NAMALWA (cell line): ENCODE measurements at places on chromosomes 2 and 18.

GRCh38 chr18:4017480-4017879 is 437.6 kb downstream of the DLGAP1 start:
- peak; percentile 54 for DNase-seq

GRCh38 chr2:240812301-240812680 is 7.7 kb downstream of the KIF1A start:
- no peak for DNase-seq

- DNase-seq = no peak
Measured at GRCh38 chr2:184799379-184799778, 201.1 kb downstream of the ZNF804A start.

GRCh38 chr2:15082105-15083058 is 449.9 kb downstream of the LRATD1 start:
- DNase-seq = no peak

DNA sequence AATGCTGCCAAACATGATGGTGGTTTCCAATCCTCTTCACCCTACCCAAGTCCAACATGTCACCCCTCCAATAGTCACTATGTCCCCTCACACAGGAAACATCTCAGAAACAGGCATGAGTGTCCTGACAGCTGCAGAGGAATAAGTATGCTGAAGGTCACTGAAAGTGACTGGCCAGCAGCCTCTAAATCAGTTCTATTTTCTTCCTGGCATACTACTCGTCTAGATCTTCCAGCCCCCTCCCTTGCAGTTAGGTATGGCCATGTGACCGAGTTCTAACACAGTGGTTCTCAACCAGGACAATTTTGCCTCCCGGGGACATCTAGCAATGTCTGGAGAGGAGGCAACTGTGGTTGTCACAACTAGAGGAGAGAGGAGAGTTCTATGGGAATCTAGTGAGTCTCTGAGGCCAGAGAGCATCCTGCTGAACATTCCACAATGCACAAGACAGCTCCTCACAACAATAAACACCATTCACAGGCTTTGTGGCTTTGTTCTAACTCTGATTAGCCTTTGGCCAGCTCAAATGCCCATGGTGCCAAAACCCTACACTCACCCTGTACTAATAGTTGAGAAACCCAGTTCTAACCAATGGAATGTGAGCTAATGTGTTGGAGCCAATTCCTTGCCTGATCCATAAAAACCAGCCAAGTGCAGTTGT is 12.6 kb upstream of the ID2 start:
- DNase-seq = no peak

- no peak for DNase-seq
Measured at GRCh38 chr2:85713836-85714235, 19.7 kb downstream of the GNLY start.

DNA sequence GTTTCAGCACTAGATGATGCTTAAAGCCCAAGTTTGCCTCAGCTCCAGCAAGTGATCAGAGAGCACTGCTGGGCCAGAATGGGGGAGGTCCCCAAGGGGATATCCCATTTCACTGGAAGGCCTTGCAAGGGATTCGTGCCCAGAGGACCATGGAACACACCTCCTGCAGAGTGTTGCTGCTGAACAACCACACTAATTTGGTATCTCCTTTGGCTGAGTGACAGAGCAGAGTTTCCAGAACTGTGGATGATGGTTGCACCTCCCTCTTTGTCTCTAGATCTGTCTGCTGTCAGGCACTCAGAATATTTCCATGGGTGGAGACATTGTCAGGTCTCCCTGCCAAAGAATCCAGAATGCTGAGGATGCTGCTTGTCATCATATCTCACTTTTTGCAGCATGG is 484.8 kb upstream of the NETO1 start:
- no peak for DNase-seq

- no peak for DNase-seq
Measured at GRCh38 chr18:25050605-25051004, 301.4 kb downstream of the ZNF521 start.

- DNase-seq = peak; percentile 33
Measured at GRCh38 chr2:118689456-118689855, 158.0 kb downstream of the EN1 start.

DNA sequence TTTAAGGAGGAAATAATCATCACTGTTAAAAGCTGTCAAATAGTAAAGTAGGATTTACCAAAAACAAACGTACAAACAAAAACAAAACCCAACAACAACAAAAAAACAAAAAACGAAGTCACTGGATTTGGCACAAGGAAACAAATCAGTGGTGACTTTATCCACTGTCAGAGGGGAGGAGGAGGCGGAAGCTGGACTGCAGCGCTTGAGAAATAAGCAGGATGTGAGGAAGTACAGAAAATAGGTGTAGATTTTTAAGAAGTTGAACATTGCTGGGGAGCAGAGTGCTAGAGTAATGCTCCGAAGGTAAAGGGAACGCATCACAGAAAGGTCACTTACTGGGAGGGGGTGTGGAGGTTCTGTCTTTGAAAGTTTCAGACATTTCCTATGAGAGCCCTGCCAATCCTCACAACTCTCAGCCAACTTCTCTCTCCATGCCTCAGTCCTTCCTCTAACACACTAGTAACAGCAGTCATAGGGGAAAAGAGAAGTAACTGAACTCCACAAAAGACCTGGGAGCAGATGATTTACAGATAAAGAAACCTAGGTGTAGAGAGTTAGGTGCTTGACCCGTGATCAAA is 220.2 kb upstream of the SMAD7 start:
- no peak for DNase-seq

GRCh38 chr2:149622343-149622742 is 34.8 kb upstream of the MMADHC start:
- no peak for DNase-seq

DNA sequence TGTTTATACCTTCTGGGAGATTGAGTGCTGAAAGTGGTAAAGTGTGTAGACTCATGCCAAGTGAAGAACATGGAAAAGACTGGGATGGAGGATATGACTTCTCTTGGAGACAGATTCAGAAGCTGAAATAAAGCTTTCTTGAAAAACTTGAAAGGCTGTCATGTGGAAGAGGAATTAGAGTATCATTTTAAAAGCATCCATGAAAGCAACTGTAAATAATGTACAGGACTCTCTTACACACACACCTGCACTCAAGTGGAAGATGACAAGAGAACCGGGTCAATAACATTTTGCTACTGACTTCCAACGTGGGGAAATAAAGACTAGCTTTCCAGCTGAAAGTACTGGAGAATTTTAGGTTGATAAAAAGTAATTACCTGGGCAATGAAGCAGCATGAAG is 658.2 kb downstream of the TDRD15 start:
- no peak for DNase-seq

DNA sequence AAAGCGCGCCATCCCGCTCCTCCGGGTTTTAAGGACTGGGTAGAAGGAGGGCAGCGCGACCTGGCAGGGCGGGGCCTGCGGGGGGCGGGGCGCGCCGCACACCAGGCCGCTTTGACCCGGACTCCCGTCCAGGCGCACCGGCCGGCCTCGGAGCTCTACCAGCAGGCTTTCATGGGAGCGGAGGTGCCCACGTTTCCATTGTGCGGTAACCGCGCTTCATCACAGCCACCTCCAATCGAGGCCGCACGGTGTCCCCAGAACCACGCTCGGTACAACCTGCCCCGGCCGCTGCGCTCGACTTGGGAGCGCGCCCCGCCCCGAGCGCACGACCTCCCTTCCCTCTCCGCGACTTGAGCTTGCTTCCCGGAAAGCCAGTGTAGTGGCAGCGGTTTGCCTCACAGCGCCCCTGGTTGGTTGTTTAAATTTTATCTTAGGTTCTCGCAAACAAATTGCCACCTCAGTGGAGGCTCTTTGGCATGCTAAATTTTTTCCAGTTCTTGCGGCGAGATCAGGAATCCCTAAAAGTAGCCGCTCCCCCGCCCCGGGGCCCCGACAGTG is 280 bp upstream of the CYP1B1 start:
- DNase-seq = no peak

- peak; percentile 20 for DNase-seq
Measured at GRCh38 chr2:100870652-100871531, 51.0 kb downstream of the NPAS2 start.

DNA sequence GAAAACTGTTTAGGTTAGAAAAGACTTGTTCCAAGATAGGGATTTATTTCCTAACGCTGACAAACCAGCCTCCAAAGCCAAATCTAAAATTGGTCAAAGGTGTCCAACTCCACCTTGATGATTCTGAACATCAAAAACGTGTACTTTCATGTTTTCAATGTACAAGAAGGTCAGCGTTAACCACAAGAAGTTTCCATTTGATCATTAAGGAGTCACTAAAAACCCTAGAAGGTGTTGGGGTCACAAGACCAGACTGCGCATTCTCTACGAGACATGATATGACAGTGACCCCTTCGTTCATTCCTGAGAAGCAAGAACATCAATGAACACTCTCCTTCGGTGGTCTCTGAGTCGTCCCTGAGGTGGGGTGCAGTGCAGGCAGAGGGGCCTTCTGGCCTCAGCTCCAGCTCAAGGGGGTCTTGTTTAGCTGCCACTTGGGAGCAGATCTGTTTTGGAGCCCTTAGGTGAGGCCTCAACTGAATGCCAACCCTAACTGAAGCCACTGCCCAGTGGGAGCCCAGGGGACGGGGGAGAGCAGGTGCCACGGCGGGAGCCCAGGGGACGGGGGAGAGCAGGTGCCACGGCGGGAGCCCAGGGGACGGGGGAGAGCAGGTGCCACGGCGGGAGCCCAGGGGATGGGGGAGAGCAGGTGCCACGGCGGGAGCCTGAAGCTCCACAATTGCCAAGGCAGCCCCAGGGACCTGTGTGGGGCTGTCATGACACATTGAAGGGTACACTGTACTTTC is 55.2 kb downstream of the PARD6G start:
- no peak for DNase-seq

DNA sequence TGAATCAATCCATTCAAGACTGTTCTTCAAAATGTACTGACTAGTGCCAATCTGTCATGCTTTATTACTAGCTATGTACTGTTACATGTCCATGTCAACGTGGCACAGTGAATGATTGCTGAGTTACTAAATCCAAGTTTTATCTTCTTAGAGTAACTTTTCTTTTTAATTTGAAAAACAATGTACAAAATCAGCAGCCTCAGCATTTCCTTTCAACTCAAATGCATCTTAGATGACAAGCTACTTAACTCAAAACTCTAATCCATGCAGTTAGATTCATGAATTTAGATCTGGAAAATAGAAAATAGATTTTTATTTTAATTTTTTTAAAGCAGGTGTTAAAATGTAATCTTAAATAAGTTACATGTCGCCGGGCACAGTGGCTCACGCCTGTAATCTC is 174.2 kb downstream of the CAPN13 start:
- DNase-seq = no peak

DNA sequence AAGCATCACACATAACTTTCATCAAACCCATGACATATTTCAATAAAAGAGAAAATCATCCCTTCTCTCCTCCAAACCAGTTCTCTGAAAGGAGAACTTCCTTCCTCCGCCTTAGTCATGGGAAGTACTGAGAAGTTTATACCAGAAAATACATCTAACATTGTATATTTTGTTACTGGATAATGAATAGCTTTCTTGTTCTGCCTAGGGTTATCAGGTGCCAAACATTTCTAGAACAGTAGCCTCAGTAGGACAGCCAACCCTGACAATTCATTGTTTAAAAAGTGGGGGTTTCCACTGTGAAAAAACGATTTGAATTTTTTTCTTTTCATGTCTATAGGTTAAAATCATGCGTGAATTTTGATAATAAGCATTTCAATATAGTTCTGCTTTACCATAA is 16.0 kb upstream of the DAW1 start:
- DNase-seq = no peak

- no peak for DNase-seq
Measured at GRCh38 chr2:21083482-21083881, 39.6 kb upstream of the APOB start.

- DNase-seq = no peak
Measured at GRCh38 chr2:149653831-149654445, 66.4 kb upstream of the MMADHC start.

- peak; percentile 57 for DNase-seq
Measured at GRCh38 chr2:85753525-85754312, at the start of gene ATOH8. Gene ATOH8 (plus strand): TSS chr2:85753991. CDS start chr2:85754190, 199 bp downstream.

DNA sequence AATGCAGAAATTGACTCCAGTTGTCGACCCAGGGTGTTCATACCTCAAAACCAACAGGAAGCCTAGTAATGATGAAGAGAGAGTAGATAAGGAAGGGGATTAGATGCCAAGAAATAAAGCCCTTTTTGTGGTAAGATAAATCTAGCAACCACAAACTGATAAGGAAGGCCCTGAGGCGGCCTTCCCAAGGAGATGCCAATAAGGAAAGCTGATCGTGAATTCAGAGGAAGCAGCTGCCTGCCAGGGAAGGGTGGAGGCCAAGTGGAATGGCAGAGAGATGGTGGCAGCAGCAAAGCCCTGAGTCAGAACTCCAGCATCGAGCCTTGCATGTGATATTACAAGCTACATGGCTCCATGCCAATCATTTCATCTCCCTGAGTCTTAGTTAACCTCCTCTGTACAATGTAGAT is 126.3 kb downstream of the IRS1 start:
- no peak for DNase-seq
